ENCODE measurements at places on chromosomes 1 and 21.

DNA sequence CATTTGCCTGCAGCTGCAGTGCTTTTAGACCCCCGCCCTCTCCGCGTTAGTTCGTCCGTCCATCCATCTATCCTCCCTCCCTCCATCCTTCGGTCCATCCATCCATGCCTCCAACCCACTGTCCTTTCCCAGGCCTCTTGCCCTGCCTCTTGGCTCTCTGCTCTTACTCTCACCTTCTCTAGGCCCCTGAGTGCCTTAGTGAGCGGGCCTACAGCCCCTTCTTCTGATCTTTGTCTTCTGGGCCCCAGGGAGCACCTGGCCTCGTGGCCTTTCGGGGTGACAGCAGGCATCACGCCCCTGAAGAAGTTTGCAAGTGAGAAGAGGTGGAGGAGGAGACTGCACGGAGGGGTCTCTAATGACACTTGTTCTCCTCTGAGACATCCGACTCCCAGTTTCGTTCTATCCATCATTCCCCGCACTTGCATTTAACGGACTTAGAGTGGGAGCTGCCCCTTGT lies 842 bp downstream of the ATXN7L2 start:
- DNase-seq, result no peak

DNA sequence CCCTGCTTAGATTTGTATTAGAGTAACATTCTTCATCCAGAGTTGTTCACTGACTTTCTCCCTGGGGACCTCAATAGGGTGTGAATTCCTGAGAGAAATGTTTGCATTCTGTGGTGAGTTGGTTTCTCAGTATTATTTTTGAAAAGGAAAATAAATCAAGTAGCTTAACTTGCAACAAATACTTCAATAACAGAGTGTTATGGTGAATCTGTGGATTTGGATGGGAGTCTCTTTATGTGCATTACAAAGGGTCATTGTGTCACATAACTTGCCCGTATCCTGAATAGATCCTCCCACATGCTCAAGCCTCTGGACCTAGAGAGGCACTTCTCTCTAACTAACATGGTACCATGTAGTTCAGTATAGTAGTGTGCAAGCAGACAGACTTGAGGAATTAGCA lies 68.4 kb upstream of the IPO9 start:
- no peak for DNase-seq

GRCh38 chr1:159841749-159842148 lies 15.1 kb downstream of the SLAMF8 start:
- no peak for DNase-seq

DNA sequence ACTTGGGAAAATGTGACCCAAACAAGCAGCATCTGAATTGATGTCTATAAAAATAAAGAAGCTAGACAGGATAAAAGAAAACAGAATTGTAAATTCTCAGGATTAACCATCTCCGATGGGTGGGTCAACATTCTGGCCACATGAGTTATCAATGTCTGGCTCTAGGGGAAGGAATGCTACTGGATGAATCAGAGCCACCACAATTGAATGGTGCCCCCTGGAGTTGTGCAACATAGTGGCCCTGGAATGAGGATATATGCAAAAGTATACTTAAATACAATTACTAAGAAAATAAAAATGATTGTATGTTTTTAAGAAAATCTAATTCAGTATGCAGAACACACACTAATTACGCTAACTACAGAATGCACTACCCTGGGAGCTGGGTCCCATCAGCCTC lies 185.6 kb downstream of the TGFBR3 start:
- DNase-seq, result no peak

- DNase-seq, result no peak
Observed at GRCh38 chr1:81174811-81175476, 625.8 kb upstream of the ADGRL2 start.

DNA sequence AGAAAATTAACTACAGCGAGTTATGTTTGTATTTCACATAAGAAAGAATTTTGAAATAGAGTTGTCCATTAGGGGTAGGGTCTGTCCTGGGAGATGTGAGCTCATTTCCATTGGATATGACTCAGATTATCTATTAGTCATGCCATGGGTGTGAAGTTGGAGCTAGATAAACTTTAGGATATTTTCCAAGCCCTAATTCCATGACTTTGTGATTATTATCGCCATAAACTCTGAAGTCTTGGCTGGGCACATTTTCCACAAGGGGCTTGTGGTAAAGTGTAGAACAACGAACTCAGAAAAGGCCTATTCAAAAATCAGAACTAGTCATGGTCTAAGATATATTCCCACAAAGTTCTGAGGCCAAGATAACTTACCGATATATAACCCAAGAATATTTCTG lies 396.6 kb downstream of the DPYD start:
- no peak for DNase-seq

- DNase-seq, result no peak
Observed at GRCh38 chr21:32776743-32777142, 5.2 kb upstream of the PAXBP1 start.

DNA sequence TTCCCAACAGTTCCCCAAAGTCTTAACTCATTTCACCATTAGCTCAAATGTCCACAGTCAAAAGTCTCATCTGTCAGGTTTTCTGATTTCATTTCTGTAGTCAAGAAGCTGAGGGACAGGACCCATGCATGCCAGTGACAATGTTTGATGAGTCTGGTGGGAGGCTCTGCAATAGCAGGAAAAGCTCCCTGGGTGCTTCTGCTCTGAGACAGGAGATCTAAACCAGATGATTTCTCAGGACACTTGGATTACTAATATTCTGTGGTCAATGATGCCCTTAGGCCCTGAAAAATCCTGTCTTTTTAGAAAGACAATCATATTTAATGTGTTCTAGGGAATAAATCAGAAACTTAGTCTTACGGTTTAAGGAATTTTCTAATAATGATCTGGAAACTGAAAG lies 56.4 kb downstream of the PCBP3 start:
- no peak for DNase-seq

GRCh38 chr1:17671741-17672140 lies 83.4 kb upstream of the ACTL8 start:
- DNase-seq, result no peak

DNA sequence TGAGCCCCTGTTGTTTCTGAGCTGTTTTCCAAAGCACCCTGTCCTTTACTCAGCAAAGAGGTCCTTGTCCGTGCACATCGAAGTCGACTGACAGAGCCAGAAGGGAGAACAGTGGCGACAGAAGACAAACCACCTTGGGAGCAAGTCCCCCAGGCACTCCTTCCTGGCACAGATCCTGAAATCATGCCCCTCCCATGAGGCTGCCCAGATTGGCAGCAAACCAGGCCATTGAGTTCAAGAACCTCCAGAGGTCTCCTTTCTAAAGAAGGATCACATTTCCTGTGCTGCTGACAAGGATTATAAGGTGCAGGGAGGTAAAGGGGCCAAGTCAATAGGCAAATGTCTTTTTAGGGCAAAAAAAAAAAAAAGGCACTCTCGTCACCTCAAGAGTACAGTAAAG lies 84.7 kb upstream of the HIVEP3 start:
- no peak for DNase-seq

DNA sequence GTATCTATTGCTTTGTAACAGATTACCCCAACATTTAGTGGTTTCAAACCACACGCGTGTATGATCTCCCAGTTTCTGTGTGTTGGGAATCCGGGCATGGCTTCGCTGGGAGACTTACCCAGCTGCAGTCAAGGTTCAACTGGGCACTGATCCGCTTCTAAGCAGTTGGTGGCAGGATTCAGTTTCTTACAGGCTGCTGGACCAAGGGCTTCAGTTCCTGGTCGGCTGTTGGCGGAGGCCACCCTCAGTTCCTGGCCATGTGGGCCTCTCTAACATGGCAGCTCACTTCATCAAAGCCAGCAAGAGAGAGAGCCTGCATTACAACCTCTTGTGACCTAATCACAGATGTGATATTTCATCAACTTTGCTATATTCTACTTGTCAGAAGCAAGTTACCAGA lies 53.8 kb upstream of the NEK2 start:
- DNase-seq, result no peak

DNA sequence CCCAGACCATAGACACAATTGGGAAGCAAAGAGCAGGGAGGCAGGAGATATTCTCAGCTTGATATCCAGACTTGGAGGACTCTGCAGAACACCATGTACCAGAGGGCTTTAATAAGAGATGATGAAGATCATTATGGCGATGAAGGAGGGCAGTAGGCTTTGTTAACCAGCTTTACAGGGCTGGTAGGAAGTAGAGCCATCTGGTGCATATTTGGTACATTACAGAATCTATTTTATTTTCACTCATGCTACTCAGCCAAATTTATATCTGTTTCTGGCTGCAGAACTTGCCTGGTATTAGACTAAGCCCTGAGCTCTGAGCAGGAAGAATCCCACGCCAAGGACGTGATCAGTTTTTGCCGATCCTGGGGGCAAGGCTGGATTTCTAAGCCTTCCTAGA lies 61.8 kb upstream of the SYT6 start:
- no peak for DNase-seq

DNA sequence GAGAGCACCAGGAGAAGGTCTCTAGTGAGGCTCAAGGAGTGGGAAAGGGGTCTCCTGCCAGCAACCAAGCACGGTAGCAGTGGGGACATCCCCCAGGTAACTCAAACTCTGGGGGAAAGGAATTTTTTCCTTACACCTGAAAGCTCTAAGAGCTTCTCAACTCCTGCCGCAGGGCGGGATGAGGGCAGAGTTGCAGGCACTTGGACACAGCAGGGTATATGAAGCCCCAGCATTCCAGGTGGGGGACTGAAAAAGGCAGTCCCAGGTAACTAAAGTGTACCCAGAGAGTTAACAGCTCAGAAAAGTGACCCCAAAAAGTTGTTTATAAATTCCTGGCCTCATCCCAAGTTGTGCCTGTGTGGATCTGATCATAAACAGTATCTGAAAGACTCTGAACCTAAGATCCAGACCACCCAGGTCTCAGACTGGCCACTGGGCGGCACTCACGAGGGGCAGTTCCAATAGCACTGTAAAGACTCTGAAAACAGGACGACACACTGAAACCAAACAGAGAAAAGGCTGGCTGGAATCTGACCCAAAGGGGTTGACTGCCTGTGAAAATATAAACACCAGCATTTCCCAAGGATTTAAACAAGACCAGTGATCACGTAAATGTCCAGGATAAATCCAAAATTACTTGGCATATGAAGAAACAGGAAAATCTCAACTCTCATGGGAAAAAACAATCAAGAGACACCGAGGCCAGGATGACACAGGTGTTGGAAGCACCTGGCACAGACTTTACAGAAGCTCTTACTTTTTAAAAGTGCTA lies 47.5 kb downstream of the HSF2BP start:
- DNase-seq, result no peak

- DNase-seq, result no peak
Observed at GRCh38 chr1:192979542-192979941, 79.6 kb downstream of the UCHL5 start.

GRCh38 chr1:23799570-23800399 lies 769 bp downstream of the GALE start:
- DNase-seq, result no peak

GRCh38 chr1:176167210-176167609 lies 39.9 kb downstream of the COP1 start:
- no peak for DNase-seq

GRCh38 chr1:165443539-165444311 lies 1.2 kb downstream of the RXRG start:
- DNase-seq, result no peak

GRCh38 chr1:115343200-115343737 lies 5.2 kb upstream of the NGF start:
- DNase-seq, result no peak

DNA sequence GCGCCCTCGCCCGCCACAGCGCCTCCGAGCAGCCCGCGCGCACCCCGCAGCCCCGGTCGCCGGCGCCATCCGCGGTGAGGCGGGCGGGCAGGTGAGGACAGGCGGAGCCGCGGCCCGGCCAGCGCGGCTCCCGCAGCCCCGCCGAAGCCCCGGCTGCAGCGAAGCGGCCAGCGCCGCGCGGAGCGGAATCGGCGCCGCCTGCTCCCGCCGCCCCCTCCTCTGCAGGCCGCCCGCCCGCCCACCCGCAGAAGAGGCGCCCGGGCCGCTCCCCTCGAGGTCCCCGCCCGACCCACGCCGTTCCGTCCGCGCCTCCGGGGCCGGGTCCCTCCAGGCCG lies 1.3 kb downstream of the PRDM16 start:
- DNase-seq, result no peak

GRCh38 chr1:245881767-245882391 lies 625.2 kb downstream of the SMYD3 start:
- DNase-seq, result no peak

DNA sequence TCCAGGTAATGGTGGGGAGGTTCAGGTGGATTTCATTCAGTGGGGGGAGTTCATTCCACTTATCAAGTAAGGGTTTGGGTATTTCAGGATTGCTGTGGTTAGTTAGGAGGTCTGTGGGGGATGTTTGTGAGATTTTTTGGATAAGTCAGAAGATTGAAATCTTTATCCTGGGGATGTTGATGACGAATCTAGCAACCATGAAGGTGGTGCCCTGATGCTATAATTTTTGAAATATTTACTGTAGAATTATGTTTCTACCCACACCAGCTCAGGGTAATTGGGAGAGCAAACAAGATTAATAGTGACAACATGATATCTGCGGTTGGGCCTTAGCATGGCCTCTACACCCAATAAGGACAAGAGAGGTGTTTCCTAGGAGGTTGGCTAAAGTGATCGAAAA lies 28.3 kb downstream of the SUCO start:
- DNase-seq, result no peak

DNA sequence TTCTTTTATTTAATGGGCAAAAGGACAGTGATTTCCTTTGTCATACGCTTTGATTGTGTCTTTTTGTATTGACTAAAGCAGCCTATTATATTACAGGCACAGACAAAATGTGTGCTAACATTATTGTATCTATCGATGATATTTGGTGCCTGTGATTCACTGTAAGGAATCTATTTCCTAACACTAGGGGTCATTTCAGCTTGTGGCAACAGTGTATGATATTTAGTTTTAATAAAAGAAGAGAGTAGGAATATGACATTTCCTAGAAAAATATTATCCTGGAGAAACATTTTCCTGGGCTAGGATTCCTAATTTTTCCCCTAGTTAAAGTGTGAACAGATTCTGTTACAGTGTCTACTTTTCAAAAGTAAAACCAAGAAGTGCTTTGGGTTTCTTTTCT lies 42.8 kb downstream of the TYW3 start:
- no peak for DNase-seq

DNA sequence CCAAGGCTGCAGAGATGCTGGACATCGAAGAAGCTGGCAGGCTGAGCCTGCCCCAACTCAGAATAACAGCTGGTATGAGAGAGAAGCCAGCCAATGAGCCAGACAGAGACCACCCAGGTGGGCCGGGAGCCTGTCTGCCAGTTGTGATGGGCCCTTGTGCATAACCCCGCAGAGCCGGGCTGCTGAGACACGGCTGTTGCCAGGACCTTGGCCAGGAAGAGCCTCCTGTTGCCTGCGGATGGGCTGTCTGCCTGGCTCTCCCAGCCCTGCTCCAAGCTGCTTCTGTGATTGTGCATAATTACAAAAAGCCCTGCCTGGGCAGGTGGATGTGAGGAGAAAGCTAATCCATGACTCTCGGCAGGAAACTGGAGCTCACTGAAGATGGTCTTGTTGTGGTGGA lies 126.5 kb downstream of the CAPN8 start:
- DNase-seq, result no peak

- no peak for DNase-seq
Observed at GRCh38 chr1:39094685-39095084, 68.5 kb downstream of the NDUFS5 start.

DNA sequence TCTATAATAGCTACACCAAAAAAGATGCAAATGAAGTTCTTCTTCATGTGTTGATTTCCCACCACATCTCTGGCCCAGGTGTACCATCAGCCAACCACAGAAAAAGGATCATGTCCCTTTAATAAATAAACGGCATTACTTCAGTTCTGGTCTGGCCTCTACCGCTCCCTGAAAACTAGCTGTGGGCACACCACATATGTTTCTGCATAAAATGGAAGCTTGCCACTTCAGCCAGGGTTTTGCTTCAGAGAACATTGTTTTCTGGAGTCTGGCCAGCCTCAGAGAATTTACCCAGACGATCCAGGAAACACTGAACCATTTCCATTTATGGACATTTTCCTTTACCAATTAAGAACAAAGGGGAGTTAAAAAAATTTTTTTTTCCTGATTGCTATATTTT lies 5.8 kb upstream of the LAMC2 start:
- DNase-seq, result no peak

Measured in stimulated activated CD8-positive, alpha-beta memory T cell treated with anti-CD3 and anti-CD28 coated beads, Interleukin-7, amount 100 ng/mL, for 1 hour (primary cell).